Fibroblast of skin of left biceps (primary cell): ENCODE measurements at places on chromosomes 5 and 9.

DNA sequence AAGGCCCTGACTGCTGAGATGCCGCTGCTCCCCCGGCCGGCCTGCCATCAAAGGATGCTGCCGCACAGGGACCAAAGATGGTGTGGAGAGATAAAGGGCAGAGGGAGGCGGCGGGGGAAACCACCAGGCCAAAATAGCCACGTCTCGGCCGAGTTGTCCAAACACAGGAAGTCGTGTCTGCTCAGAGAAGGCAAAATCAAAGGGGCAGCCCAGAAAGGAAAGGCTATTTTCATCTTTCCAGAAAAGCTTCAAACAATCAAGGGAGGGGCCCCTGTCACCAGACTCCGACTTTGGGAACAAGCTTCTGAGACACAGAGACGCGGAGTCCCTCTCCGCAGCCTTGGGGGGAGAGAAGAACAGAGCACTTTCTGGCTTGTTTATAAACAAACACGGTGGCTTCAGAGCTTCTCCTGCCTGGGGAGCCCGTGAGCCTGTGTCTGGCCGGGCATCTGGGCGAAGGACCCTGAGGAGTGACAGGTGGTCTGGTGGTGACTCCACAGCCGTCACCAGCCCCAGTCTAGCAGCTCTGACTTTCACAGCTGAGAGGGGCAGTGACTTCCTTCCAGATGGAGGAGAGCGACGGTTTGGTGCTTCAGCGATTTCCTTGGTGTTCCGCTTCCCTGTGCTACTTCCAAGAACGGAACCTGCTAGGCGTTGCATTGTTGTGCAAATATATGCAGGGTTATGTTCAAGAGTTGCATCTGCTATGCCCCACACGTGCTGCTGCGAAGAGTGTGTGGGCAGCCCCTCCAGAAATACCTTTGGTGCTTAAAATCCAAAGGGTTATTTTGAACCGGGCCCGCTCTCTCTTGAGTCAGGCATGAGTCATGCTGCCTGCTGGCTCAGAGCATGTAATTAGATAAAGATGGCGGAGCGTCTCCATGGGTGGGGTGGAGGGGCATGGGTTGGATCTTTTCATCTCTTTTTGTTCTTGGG lies 24.0 kb downstream of the ADAMTSL2 start:
- DNase-seq: peak; percentile 68

DNA sequence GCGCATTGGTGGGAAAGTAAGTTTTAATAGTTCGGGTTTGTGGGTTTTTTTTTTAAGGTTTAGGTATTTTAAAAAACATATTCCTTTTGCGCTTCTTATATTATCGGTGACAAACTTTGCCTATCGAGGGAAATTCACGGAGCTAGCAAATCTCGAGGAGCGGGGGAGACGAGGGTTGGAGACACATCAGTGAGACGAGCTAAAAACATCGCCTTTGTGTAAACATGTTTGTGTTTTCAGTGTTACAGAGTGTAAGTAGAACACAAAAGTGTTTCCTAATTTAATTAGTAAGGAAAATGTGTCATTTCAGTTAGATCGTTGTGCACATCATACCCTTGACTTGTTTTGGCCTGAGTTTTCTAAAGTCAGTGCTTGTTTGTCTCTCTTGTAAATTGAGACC lies 945 bp downstream of the BTF3 start:
- DNase-seq: no peak

DNA sequence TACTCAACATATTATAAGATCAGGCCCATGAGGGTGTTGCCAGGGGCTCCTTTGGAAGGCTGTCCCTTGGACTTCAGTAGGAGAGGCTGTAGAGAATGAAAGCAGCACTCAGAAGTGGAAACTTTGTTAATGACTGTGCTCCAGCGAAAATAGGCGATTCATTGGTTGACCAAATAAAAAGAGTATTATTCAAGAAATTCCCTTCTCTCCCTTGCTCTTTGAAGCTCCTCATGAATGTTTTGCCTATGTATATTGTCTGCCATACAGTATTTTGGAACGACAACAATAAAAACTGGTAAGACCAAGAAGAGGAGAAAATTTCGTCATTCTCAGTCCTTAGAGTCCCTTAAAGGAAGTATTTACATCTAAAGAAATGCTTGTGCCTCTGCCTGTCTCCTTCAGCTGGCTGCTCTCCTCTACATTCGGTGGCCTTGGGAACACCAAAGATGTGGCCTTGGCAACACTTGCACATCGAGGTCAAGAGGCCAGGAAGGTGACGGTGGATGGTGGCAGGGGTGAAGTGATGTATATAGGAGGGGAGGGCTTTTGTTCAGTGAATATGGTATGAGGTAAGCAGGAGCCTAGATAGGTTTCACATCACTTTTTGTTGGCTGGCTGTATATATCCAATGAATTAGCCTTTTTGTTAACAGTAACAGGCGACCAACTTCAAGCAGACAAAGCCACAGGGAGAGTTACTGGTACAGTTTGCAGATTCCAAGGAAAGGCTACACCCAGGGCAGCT lies 95.0 kb upstream of the ACTBL2 start:
- no peak for DNase-seq

DNA sequence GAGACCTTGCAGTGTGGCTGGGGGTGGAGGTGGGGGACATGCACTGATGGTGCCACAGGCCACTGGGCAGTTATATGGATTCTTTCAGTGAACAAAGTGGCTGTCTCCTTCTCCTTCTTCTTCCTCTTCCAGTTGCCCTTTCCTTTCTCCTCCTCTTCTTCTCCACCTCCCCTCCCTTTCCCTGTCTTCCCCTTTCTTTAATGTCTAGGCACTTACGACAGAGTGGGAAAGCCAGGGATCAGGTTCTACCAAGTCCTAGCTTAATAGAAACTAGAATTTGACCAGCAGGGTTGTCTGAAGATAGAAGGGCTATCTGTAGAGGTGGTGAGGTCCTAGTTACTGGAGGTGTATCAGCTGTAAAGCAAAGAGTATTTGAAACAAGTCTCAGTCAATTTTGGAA lies 62.8 kb downstream of the COL15A1 start:
- no peak for DNase-seq

- DNase-seq: no peak
These were observed 127.0 kb downstream of the ADAMTS12 start for GRCh38 chr5:33764786-33765185.

DNA sequence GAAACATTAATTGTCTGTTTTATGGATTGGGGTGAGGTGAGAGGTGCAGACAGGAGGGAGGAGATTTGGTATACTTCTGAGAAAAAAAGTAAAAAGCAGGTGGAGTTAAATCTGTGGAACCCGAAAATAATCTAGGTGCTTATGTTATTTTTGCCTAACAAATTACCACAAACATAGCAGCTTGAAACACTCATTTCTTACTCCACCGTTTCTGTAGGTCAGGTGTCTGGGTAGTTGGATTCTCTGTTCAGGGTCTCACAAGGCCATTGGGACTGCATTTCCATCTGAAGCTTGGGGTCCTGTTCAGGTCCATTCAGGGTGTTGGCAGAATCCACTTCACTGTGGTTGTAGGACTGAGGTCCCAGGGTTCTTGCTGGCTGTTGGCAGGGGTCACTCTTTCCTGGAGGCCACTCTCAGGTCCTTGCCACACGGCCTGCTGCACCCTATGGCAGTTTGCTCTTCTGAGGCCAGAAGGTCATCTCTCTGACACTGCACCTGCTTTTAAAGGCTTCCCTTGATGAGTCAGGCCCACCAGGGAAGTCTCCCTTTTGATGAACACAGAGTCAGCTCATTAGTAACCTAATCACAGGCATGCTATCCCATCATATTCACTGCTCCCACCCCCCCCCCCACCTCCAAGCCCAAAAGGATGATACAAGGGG lies 82.2 kb downstream of the TRIO start:
- no peak for DNase-seq

- DNase-seq: no peak
These were observed 176.3 kb downstream of the GDNF start for GRCh38 chr5:37663538-37663937.

DNA sequence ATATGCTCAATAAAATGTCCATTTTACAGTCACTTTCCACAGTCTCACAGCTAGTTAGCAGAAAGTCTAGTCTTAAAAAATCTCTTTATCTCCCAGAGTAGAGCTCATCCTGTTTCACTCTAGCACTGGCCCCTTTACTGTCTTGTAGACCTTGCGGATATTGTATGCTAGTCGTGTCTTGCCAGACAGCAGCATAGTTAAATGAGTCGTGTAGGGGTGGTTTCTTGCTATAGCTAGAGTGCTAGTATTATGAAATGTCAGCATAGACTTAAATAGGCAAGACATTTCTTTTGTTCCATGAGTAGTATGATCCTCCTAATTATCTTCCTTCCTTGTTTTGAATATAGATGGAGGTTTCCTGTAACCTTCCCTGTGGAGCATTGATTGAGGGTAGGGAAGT lies 77.4 kb downstream of the C7 start:
- DNase-seq: no peak

DNA sequence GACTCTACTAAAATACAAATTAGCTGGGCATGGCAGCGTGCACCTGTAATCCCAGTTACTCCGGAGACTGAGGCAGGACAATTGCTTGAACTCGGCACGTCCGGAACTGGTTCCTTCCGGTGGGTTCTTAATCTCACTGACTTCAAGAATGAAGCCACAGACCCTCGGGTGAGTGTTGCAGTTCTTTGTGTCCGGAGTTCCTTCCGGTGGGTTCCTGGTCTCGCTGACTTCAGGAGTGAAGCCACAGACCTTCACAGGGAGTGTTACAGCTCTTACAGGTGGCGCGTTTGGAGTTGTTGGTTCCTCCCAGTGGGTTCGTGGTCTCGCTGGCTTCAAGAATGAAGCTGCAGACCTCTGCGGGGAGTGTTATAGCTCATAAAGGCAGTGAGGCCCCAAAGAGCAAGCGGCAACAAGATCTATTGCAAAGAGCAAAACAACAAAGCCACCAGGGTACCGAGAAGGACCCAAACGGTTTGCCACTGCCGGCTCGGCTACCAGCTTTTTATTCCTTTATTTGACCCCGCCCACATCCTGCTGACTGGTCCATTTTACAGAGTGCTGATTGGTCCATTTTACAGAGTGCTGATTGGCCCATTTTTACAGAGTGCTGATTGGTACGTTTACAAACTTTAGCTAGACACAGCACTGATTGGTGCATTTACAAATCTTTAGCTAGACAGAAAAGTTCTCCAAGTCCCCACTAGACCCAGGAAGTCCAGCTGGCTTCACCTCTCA lies 28.6 kb upstream of the SLC6A19 start:
- no peak for DNase-seq

DNA sequence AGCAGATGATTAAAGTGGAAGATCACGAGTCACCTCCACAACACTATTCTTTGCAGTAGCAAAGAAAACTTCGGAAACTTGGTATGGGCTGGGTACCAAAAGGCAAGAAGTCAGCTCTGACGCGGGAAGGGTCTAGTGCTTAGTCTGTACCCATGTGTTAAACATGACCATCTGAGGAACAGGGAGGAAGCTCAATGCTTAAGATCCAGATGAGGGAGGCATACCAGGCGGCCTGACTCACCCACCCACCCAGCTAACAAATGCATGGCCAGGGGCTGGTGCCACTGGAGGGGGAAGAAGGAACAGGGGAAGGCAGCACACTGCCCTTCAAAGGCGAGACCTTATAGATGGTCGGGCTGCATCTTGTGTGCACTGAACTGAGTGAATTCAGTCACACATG lies 41.8 kb downstream of the CAMSAP1 start:
- DNase-seq: no peak

GRCh38 chr5:137097203-137097602 lies 401.9 kb downstream of the SPOCK1 start:
- no peak for DNase-seq

GRCh38 chr9:35470894-35471293 lies 19.0 kb upstream of the RUSC2 start:
- DNase-seq: no peak

DNA sequence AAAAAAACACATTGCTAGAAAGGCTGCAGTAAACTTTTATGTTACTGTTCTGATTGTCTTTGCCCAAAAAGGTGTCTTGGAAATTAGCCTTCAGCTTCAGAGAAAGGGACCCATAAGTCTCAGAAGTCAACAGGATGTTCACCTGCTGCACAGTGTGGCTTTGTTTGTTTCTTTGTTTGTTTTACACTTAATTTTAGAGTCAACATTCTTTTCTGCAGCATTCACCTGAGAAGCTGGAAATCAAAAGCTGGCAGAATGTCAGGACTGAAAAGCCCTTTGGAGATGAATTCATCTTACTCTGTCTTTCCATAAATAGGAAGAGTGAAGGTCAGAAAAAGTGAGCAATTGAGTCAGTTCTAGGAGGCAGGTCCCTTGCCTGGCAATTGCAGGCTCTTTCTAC lies 170.0 kb downstream of the PAPPA start:
- no peak for DNase-seq

- no peak for DNase-seq
These were observed 64.3 kb downstream of the MVB12B start for GRCh38 chr9:126390923-126391322.

GRCh38 chr5:133781436-133782225 lies 169.3 kb upstream of the FSTL4 start:
- no peak for DNase-seq

- no peak for DNase-seq
These were observed 28.9 kb downstream of the ZNF169 start for GRCh38 chr9:94287877-94288513.

GRCh38 chr9:125785248-125785751 lies 38.1 kb downstream of the PBX3 start:
- no peak for DNase-seq

DNA sequence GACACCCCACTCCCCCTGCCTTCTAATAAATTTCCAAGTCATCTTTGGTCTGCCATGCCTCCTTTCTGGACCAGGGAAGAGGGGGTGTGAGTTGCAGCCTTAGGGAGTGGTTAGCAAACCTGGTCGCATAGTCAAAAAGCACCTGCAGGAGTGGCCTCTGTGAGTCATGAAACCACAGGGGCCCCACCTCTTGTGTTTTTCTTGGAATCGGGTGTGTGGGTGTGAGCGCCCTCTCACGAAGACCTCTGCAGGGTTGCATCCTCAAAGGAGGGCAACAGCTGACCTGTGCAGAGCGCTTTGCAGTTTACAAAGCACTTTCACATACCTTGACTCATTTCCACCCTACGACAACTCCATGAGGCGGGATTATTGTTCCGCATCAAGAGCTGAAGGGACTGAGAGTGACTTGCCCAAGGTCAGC lies 36.8 kb upstream of the TEX48 start:
- no peak for DNase-seq

GRCh38 chr9:93200989-93201334 lies 17.0 kb downstream of the WNK2 start:
- DNase-seq: no peak

GRCh38 chr5:14665949-14666348 lies 1.4 kb downstream of the OTULIN start:
- DNase-seq: no peak

GRCh38 chr9:111853450-111853827 lies 43.2 kb upstream of the UGCG start:
- no peak for DNase-seq

- no peak for DNase-seq
These were observed 3.2 kb downstream of the ZNF618 start for GRCh38 chr9:113879318-113879717.
